ENCODE measurements at places on chromosomes 1 and 21.

DNA sequence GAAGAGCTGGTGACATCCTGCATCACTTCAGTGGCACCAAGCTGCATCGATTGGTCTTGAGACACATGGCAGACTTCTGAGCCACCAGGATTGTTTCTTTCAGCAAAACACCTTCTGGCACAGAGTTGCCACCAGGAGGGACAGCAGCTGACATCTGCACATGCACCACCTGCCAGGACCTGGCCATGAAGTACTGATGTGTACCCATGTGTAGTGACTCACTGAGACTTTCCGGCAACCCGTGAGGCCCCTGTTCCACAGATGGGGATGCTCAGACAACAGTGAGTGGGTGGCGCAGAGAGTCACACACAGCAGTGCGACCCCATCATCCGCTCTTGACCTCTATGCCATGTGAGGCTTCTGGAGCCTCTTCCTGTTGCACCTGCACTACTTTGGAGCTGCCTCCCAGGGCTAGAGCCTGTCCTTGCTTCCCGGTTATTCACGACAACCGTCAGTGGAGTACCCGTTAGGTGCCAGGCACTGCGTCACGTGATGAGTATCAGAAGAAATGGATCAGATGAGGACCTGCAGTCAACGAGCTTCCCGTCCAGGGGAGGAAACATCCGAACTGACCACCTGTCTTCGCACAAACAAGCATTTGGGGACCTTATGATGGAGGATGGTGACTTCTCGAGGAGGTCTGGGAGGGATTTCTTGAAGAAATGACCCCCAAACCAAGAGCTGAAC lies 80.5 kb upstream of the VAMP3 start:
- DNase-seq: no peak

GRCh38 chr21:33025489-33026442 lies at the start of gene OLIG2:
TSS of gene OLIG2 (plus strand) at chr21:33025935. CDS start at chr21:33026863, 928 bp downstream.
- DNase-seq: no peak

DNA sequence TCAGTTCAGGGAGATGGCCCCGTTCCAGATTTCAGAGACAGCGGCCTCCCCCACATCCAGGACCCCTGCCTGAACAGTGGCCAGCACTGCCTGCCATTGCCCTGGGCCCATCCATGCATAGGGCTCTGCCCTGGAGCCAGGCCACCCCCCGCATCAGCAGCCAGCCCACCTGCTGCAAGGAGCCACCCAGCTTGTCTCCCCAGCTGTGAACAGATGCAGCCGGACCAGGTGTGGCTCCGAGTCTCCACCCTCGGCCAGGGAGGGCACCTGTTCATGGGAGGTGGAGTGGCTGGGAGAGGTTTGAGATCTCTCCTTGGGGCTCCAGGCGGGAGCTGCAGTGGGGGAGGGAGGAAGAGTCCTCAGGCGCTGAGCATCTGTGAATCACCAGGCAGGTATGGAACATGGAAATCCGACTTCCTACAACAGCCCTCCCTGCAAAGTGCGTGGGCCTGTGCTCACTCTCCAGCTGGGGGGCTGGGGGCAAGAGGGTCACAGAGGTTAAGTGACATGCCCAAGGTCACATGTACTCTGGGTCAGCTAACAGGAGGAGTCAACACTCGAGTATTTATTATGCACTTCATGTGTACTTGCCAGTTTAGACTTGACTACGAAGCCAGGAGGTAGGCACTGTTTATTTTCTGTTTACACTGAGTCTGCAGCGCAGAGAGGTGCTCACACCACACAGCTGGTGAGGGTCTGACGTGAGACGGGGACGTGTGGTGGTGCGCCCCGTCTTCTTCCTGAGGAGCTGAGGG lies 4.8 kb upstream of the HES5 start:
- no peak for DNase-seq

DNA sequence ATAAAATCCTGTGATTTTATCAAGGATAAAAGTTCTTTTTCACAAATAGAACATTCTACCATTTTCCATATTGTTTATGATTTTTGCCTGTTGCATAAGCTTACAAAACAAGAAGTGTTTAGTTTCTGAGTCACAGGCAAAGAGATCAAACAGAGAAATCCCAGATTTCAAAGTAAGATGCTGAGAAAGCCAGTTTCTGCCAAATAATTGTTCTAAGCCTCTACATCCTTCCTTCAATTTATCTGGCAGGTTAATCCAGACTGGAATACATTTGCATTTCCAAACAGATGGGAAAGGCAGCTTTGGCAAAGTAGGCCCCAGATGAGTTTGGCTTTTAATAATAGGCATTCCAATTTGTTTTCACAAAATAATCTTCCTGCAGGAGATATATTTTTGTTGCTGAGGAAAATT lies 2.5 kb downstream of the SLC1A7 start:
- DNase-seq: peak; percentile 36

GRCh38 chr1:201710632-201711597 lies 118.0 kb upstream of the IPO9 start:
- DNase-seq: no peak

DNA sequence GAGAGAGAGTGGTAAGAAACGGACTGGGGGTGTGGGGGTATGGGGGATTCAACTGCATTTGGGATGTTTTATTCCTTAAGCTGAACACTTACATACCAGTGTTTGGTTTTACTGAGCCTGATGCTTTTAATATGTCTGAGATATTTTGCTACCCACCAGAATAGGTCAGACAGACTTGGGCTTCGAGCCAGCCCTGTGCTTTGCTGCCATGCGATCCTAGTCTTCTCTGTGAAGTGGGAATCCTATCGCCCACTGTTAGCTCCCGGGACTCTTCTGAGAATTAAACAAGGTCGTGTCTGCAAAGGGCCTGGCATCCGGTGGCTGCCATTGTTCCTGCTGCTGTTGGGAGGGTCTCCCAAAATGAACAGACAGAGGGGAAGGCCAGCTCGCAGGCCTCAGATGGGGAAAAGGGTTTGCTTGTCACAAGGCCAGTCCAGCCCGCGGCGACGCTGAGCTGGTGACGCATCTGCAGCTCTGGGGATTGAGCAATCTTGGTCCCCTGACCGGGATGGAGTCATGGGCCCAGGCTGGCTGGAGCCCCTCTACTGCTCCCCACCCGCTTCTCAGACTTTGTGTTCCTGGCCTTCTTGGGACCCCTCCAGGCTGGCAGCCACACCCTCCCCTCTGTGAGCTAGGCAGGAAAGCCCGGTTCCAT lies 26.9 kb upstream of the ECE1 start:
- peak; percentile 89 for DNase-seq

- peak; percentile 61 for DNase-seq
Observed at GRCh38 chr1:55813618-55814017, 598.5 kb upstream of the USP24 start.

- no peak for DNase-seq
Observed at GRCh38 chr1:184870319-184870718, 104.0 kb downstream of the NIBAN1 start.

GRCh38 chr1:204149635-204150565 lies 1.9 kb downstream of the ETNK2 start:
- DNase-seq: no peak

GRCh38 chr1:159993911-159994310 lies 37.9 kb downstream of the PIGM start:
- no peak for DNase-seq

GRCh38 chr1:6489799-6490180 lies 1.7 kb downstream of the PLEKHG5 start:
- DNase-seq: peak; percentile 92

- DNase-seq: no peak
Observed at GRCh38 chr1:3908886-3909517, 8.9 kb upstream of the C1orf174 start.

- no peak for DNase-seq
Observed at GRCh38 chr1:203491664-203492063, 2.3 kb upstream of the OPTC start.

DNA sequence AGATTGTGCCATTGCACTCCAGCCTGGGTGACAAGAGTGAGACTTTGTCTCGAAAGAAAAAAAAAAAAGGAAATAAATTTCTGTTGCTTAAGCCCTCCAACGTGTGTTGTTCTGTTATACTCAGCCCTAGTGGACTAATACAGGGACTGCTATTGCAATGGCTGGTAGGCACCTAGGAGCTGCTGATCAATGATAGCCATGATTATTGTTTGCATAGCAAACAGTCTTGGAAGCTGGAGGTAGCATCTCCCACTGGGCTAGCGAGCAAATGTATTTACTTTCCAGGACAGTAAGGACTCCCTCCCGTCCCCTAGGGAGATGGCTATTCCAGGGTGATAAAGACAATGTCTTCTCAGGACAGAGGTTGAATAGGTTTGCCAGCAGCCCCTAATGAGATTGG lies 13.5 kb upstream of the TNFRSF8 start:
- no peak for DNase-seq

GRCh38 chr1:159935719-159936272 lies 9.6 kb downstream of the IGSF9 start:
- DNase-seq: peak; percentile 21

DNA sequence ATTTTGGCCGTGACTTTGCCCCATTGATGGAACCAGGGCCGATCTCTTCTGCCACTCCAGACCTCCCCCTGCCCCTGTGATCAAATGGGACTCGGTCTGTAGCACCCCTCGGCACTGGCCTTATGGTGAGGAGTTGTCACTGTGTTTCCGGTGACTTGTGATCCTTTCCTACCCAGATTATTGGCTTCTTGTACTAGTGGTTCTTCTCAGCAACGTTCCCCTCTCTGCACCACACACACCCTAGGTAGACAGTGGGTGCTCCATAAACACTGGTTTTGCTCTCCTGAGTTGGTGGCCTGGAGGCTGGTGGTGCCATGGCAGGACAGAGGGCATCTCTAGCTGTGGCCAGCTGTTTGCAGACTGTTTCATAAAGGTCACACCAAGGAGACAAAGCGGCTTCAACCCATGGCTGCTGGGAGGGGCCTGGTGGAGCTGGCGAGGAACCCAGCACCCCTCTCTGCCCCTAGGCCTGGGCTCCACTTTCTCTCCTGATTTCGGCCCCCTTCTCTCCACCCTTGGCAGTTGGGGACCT lies 50.7 kb downstream of the DHRS3 start:
- DNase-seq: no peak

DNA sequence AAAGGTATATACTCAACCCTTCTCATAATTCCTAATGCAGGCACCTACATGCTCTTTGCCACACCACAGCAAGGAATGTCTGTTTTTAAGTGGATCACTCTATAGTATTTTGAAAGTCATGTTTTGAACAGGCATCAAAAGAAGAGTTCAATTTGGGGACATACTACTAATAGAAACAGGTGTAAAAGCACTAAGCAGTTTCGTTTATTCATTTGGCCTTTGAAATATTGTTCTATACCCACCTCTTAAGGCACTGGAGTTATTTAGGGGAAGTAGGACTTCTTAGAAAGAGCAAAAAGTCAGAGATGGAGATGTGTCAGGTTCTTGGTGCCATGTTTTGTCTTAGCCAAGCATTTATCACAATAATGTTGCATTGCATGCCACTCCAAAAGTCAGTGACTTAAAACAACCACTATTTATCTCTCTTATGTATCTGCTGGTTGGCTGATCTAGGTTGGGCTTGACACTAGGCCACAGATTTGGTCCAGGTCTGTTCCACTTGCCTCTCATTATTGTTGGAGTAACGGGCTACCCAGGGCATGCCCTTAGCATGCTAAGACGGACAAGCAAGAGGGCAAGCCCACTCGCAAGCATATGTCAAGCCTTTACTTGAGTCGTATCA lies 107.5 kb downstream of the RGL1 start:
- no peak for DNase-seq

DNA sequence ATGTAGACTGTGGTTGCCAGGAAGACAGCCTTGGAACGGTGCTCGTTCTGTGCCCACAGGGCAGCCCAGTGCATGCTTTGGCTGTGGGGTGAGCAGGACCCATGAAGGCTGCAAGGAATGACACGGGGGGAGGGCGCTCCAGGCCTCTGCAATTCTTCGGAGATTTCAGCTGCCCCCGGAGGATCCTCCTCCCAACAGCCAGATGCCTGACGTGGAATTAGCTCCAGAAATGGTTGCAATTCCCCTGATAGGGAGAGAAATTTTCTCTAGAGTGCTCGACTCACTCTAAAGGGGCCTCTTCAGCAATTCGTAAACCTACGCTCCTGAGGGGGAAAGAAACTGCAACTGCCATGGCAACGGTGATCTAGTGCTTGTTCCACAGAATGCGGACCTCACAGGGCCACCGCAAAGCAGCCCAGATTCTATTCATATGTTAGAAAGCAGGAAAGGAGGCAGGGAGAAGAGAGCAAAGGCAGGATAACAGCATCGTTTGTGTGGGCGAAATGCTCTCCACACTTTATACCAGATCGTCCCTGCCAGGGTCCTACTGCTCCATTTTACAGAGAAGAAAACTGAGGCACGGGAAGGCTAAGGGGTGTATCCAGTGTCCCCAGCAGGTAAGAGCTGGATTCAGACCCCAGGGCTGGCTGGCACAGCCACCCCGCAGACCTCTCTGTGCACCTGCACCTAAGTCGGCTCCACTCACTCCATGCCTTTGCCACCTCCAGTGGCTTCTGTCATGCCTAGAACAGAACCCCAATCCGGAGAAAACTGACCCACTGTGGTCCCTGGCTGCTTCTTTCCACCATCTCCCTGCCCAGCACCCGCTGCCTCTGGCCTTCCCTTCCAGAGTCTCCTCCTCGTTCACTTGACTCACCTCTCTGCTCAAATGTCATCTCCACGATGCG lies 11.9 kb upstream of the PDE9A start:
- DNase-seq: no peak

DNA sequence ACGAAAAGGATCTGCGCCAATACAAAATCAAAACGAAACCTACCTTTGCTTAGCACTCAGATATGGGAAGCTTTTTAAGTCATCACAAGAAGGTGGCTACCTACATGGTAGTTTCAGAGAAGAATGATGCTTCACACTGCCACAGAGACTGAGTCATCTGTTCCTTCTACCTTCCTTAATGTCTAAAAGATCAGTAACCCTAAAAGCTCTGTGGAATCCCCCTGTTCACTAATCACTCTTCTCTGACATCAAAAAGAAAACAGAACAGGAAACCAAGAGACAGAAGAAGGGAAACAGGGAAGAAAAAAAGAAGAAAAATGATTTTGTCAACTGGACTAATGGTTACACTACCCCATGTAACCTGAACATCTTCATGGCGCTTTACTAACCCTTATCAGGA lies 177.2 kb downstream of the SMYD3 start:
- DNase-seq: no peak

DNA sequence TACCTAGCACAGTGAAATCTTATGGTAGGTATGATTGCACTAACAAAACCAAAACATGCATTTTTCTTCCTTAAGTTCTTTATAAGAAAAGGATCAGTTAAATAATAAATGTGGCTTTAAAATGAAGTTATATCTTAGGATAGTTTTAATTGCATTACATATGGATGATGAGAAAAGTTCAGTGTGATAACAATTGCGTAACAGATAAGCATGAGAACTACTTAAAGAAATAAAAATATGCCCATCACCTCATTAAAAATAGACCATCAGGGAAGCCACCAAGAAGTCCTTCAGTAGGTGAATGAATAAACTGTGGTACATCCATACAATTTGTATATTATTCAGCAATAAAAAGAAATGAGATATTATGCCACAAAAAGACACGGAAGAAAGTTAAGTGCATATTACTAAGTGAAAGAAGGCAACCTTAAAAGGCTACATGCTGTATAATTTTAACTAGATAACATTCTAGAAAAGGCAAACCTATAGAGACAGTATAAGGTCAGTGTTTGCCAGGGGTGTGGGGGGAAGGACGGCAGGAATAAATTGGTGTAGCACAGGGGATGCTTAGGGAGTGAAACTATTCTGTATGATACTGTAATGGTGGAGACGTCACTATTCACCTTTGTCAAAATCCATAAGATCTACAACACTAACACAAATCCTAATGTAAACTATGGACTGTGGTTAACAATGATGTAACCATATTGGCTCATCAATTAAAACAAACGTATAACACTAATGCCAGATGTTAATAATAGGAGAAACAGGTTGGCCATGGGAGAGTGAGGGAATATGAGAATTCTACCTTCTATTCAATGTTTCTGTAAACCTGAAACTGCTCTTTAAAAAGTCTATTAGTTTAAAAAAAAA lies 42.9 kb downstream of the MPZL1 start:
- DNase-seq: no peak

- DNase-seq: no peak
Observed at GRCh38 chr1:201861448-201861847, 27.2 kb upstream of the SHISA4 start.

All from AG08395 (cell line).